MCF 10A (cell line): ENCODE measurements at places on chromosomes 7 and 10. TPM values are rescaled to one million over a fixed set of nuclear protein-coding genes. Genes with fewer than 3 reads are reported as not detected.

GRCh38 chr7:47422611-47423010, 159.3 kb downstream of the TNS3 start:
- no peak for DNase-seq

DNA sequence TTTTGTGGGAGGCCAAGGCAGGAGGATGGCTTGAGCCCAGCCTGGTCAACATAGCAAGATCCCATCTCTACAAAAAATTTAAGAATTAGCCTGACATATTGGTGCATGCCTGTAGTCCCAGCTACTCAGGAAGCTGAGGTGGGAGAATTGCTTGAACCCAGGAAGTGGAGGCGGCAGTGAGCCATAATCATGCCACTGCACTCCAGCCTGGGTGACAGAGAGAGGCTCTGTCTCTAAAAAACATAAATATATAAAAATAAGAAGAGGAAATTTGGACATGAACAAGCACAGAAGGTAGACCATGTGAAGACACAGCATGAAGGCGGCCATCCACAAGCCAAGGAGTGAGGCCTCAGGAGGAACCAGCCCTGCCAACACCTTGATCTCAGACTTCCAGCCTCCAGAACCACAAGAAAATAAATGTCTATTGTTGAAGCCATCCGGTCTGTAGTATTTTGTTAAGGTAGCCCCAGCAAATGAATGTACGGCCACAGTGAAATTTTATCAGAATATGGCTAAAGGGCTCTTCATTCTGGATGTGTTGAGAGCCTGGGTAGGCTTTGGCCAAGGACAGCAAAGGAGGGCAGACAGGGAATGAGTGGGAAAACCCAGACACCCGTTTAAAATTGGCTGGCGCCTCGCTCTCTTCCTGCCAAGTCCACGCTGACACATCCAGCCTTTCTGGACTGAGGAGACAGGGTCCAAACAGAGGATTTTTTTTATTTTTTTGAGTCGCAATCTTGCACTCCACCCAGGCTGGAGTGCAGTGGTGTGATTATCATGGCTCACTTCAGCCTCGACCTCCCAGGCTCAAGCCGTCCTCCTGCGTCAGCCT, 12.9 kb upstream of the GRID2IP start:
- no peak for DNase-seq

GRCh38 chr7:64685091-64685490, 19.2 kb downstream of the ZNF107 start:
- no peak for DNase-seq

NUTM2A gene
- 0.47 and 0.82 TPM in 2 replicates for total RNA-seq

RSPH10B2 gene
- not detected in 2 replicates for total RNA-seq
